CMK (cell line): ENCODE measurements at places on chromosomes 12 and 14.

DNA sequence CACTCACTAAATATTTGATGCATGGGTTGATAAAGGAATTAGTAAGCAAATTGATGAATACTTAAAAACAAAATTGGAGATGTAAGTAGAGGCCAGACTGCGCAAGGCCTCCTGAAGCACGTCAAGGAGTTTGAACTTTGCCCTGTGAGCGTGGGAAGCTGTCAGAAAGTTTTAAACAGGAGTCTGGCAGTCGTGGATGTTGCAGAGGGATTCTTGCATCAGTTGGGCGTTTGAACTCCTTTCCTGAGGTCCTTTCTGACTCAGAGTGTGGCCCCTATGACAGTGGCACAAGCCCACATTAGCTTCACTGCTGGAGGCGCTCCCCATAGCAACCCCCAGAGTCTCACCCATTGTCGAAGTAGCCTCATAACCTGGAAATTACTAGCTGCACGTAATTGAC lies 17.9 kb upstream of the IL22 start:
- DNase-seq, result no peak

- DNase-seq, result no peak
Measured at GRCh38 chr14:56976211-56976610, 165.9 kb upstream of the OTX2 start.

DNA sequence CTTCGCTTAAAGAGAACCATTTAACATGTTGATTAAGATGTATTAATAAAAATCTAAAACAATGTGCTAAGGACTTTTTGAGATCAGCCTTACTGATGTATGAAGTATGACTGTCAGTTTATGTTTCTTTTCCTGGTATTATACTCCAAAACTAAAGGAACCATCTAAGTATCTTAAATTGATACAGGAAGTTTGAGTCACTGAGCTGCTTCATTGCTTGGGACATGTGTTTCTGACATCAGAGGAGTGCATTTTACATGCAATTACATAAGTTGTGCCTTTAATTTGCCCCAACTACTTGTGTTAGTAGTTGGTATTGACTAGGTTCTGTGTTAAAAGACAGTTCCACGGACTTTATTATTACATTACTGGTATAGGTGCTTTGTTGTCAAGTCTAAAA lies 50.9 kb downstream of the PROX2 start:
- no peak for DNase-seq

DNA sequence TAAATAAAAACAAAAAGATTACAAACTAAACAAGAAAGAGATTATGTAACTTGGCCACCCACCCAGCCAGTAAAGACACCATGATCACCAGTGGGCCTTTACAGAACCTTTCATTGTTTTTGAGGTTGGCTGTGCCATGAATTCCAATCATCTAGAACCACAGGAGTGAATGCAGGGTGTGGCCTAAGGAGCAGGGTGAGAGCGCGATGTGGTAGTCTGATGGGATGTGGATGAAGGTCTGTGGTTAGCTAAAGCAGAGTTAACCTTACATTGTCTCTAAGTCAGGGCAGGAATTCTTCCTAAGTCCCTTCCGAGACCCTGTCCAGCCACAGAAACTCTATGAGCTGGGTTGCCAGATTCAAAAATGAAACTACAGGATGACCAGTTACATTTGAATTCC lies 54.0 kb upstream of the CDKN3 start:
- DNase-seq, result no peak

DNA sequence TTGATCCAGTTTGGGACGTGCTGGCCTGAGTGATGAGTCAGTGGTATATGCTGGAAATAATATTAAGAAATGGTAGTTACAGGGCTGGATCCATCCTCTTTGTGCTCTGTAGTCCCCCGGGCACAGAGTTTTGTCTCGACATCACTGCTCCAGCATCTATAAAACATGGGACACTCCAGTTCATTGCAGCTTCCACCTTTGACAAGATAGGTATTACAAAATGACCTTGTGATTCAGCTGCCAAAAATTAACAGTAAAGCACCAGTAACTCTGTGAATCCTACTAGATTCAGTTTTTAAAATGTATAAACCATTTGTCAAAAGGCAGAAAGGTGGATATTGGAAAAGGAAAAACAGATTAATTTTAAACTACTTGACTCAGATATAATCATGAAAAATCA lies 14.6 kb upstream of the GNG2 start:
- no peak for DNase-seq

DNA sequence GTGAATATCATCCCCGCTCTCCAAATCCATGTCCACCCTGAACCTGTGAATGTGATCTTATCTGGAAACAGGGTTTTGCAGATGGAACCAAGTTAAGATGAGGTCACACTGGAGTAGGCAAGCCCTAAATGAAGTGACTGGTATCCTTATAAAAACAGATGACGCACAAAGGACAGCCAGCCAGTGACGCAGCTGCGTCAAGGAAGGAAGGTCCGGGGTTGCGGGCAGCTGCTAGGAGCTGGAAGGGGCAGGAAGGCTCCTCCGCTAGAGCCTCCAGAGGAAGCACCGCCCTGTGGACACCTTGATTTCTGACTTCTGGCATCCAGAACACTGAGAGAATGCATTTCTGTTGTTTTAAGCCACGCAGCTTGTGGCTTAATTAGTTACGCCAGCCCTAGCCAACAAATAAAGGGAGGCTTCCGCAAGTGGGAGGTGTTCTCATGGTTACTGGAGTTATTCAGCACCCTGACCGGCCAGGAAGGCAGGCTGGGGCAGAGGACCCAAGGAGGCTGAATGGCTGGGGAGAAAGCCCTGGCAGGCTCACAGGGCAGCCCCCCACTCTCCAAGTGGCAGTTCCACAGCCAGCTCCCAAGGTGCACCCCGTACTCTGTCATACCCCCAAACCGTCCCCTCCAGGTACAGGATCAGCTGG lies 127.6 kb upstream of the NCOR2 start:
- no peak for DNase-seq

- no peak for DNase-seq
Measured at GRCh38 chr14:52021957-52022600, 32.7 kb downstream of the RTRAF start.

GRCh38 chr12:60070552-60070951 lies 474.7 kb downstream of the SLC16A7 start:
- no peak for DNase-seq

DNA sequence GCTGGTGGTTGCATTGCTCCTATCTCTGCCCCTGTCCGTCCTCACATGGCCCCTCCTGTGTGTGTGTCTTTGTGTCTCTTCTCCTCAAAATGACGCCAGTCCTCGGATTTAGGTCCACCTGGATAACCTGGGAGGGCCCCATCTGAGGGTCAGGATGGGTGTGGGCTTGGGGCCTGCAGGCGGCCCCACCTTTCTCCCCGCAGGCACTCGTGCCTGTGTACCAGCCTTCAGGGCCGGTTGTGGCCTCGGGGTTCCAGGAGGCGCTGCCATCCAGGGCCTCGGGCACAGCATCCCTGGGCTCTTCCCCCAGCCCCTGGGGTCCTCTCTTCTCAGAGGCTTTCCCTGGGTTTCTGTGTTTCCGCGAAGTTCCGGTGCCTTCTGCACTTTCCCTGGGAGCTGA lies 54.7 kb downstream of the LRCOL1 start:
- DNase-seq, result no peak

DNA sequence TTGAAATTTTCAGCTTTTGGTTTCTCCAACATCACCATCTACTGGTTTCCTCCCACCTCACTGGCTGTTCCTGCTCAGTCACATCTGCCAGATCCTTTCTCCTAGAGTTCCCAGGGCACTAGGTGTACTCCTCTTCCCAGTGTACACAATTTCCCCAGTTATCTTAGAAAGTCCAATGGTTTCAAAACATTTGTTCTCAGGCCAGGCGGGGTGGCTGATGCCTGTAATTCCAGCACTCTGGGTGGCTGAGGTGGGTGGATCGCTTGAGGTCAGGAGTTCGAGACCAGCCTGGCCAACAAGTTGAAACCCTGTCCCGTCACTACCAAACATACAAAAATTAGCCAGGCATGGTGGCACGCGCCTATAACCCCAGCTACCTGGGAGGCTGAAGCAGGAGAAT lies 60.7 kb downstream of the SPPL3 start:
- DNase-seq, result no peak

- DNase-seq, result no peak
Measured at GRCh38 chr14:95137164-95137803, 20.0 kb downstream of the DICER1 start.

DNA sequence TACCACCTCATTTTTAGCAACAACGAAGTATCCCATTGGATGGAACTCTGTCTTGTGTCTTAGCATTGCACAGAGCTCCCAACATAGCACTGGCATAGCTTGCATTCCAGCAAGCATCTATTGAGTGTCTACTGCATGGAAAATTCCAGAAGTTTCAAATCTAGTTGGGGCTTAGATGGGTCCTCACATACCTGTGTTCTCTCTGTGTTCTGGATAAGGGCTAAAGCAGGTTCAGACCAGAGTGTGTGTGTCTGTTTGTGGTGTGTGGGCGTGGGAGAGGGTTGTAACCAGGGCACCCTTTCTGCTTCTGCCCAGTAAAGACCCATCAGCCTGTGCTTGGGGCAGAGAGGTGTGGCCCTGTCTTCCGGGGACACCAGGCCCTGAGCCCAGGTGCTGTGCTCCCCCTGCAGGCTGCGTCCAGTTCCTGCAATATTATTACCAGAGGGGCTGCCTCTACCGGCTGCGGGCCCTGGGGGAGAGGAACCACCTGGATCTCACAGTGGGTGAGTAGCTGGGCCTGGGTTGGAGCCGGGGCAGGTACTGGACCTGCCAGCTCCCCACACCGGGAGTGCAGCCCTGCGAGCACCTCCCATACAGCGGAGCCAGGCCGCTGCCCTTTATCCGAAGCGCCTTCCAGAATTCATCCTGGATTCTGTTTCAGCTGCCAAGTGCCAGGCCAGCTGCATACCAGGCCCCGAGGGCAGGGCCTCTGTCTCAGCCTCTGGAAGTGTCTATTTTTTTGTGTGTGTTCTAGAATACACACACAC lies 20.3 kb downstream of the RHOF start:
- DNase-seq, result no peak

GRCh38 chr12:101299346-101299745 lies 19.4 kb downstream of the UTP20 start:
- DNase-seq, result no peak

GRCh38 chr12:93019212-93019927 lies 90.3 kb upstream of the EEA1 start:
- no peak for DNase-seq

GRCh38 chr12:126667339-126667738 lies 1599.6 kb upstream of the TMEM132C start:
- no peak for DNase-seq

- DNase-seq, result no peak
Measured at GRCh38 chr12:97960225-97960624, 497.6 kb downstream of the RMST start.

- no peak for DNase-seq
Measured at GRCh38 chr12:80233926-80234325, 134.6 kb downstream of the OTOGL start.

DNA sequence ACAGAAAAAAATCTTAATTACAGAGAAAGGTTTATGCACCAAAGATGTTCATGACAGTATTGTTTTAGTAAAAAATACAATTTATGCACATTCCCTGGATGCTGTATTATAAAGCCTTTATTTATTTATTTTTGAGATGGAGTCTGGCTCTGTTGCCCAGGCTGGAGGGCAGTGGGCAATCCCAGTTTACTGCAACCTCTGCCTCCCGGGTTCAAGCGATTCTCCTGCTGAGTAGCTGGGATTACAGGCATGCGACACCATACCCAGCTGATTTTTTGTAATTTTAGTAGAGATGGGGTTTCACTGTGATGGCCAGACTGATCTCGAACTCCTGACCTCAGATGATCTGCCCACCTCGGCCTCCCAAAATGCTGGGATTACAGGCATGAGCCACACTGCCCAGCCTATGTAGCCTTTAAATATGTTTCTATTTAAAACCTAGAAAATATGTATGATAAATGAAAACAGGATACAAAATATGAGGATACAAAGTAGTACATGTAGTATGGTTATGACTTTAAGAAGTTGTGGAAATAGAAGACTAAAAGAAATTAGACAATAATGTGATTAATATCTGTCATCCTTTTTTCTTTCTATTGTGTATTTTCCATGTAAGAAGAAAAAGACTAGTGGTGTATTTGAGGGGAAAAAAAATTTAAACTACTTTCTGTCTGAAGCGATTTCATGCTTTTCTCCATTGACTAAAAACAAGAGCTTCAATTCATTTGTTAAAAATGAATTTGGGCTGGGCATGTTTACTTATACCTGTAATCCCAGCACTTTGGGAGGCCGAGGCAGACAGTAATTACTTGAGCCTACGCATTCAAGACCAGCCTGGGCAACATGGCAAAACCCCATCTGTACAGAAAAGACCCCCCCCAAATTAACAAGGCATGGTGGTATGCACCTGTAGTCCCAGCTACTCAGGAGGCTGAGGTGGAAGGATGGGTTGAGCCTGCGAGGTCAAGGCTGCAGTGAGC lies 13.1 kb downstream of the ATF1 start:
- no peak for DNase-seq

DNA sequence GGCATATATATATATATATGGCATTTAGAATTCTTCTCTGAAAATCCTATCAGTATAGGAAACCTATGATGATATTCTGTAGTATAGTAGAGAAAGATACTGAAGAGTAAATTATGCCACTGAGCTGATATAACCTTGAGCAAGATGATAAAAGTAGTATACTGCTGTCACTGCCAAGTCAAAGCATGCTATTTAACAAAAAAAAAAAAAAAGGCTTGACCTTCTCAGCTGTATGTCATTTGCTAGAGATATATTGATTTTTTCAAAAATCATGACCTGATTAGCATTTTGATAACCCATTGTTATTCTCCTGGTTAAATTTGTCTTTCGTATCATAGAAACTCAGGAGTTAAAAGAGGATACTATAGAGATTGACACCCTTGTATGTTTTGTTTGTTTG lies 299.4 kb downstream of the ADAMTS20 start:
- DNase-seq, result no peak

DNA sequence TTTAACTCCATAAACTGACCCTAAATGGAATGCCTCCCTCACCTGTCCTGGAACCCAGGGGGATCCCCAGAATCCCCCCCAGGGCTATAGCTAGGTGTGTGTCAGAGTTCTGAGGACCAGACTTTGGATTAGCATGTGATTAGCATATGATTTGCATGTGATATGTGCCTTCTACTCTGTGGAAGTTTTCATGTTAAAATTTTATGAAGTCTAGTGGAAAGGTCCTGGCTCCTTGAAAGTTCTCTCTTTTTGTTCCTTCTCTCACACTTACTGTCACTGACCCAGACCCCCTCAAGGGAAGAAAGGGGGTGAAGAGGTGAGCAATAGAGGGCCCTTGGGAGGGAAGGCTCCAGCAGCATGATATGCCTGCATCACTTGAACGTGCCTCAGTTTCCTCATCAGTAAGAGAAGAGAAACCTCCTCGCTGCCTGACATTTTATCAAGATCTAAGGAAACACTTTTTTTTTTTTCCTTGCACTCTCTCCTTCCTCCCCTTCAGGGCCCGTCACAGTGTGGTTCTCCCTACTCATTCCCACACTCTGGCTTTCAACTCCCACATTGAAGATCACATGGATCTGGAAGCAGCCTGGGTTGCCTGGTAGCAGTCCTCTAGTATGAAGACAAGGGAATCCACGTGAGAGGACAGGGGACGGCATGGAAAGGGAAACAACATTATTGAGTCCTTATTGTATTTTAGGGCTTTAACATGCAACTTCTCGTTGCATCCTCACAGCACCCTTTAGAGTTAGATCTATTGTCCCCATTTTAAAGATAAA lies 3.3 kb upstream of the C1QL4 start:
- no peak for DNase-seq

- DNase-seq, result no peak
Measured at GRCh38 chr12:29220632-29221336, 71.7 kb downstream of the FAR2 start.

- no peak for DNase-seq
Measured at GRCh38 chr12:31773223-31773750, 44.5 kb upstream of the AMN1 start.
